Skin of body (tissue), 3 donors: ENCODE measurements at places on chromosomes 13 and 19. TPM values are rescaled to one million over a fixed set of nuclear protein-coding genes. Genes with fewer than 3 reads are reported as not detected.
A peak's percentile ranks its signal among the peaks of the same experiment; 100 is the strongest.

GRCh38 chr19:791007-791566 is 6.2 kb upstream of the PTBP1 start:
- DNase-seq: no peak

- peak; percentile 43 for DNase-seq
These were observed 15.5 kb downstream of the MAST3 start for GRCh38 chr19:18112989-18113478.

- DNase-seq: no peak
These were observed 94.1 kb downstream of the STK24 start for GRCh38 chr13:98482476-98483444.

DNA sequence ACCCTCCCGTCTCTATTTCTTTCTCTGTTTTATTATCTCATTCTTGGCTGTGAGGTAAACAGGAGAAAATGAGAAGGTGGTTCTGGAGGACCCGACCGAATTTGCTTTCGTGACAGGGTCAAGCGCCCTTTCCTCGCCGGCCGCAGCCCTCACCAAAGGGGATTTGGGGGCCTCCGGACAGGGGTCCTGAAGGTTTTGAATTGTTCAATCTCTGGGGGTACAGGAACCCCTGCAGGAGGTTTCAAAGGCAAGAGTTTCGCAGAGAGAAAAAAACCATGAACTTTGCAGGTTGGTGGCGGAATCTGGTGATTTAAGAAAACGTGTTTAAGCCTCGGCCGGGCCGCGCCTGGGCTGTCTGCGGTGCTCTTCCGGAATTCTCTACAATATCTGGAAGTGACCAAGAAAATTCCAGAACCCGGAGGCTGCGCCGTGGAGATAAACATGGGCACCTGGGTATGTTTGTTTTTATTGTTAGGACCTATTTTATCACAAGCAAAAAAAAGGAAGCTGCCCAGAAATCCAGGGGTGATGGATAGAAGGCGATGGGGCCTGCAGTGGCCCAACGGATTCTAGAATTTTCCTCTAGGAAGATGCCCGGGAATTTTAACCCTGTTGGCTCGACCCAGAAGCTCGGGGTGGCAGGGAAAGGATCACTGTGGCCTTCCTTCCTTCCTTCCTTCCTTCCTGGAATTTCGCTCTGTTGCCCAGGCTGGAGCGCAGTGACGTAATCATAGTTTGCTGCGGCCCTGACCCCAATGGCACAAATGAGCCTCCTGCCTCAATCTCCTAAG is 14.2 kb upstream of the PTBP1 start:
- no peak for DNase-seq

- no peak for DNase-seq
These were observed 191.0 kb upstream of the HTR2A start for GRCh38 chr13:47087841-47088240.

- no peak for DNase-seq
These were observed 39.5 kb downstream of the SERP2 start for GRCh38 chr13:44413095-44413494.

DNA sequence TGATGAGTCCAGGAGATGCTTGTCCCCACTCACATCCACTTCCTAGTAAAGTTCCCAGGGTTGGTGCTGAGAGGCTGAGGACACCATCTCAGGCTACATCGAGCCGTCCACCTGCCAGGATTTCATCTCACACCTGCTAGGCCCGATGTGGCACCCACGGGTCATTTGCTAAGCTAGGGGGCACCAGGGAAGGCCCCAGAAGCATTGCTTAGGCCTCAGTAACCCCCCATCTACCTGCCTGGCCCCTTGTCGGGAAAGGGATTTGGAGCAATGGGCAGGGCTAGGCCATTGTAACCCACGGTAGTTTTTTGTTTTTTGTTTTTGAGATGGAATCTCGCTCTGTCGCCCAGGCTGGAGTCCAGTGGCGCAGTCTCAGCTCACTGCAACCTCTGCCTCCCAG is 51.8 kb downstream of the F2RL3 start:
- no peak for DNase-seq

Gene KXD1
- 38.4 TPM for total RNA-seq

Gene IRGC
- total RNA-seq: not detected
